ENCODE measurements at places on chromosomes 2 and 18.

DNA sequence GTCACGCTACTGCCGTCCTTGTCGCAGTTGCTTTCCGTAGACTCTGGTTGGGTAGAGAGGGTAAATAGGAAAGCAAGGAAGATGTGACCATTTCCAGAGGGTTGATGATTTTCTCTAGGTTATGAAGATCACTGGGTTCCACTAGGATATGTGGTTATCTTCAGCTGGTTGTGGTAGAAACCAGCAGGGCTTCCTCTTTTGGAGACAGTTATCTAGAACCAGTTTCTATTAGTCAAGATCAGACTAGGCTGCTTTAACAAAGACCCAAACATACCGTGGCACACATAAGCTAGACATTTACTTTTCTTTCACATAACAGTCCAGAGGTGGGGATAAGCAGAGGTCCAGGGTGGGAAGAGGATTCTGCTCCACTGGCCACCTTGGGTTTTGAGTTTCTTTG lies 59.6 kb downstream of the FASTKD2 start:
- H3K4me1 ChIP-seq: no peaks in the 10 kb centered on the region
- DNase-seq: no peak
- no peaks in the 10 kb centered on the region for H3K36me3 ChIP-seq
- H3K27ac ChIP-seq: no peak overlapping the region
- H3K4me3 ChIP-seq: no peak overlapping the region
- H3K27me3 ChIP-seq: no peaks in the 10 kb centered on the region

DNA sequence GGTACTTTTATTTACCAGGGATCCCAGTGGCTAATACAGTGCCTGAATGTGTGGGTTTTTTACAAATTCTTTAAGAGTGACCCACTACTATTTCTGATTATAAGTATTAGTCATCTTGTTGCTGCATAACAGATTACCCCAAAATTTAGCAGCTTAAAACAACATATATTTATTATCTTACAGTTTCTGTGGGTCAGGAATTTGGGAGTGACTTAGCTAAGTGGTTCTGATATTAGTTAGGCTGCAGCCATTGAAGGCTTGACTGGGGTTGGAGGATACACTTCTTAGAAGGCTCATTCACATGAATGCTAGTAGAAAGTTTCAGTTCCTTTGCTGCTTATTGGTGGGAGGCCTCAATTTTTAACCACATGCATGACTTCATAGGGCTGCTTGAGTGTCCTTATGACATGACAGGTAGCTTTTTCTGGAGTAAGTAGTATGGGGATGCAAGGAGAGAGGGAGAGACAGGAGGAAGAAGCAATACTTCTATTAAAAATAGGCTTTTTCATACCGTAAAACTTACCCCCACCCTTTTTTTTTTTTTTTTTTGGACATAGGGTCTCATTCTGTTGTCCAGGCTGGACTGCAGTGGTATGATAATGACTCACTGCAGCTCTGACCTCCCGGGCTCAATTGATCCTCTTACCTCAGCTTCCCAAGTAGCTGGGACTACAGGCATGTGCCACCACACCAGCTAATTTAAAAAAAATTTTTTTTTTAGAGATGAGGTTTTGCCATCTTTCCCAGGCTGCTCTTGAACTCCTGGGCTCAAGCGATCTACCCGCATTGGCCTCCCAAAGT lies 13.3 kb upstream of the POLE4 start:
- DNase-seq: no peak
- no peak overlapping the region for H3K4me3 ChIP-seq
- no peaks in the 10 kb centered on the region for H3K36me3 ChIP-seq
- H3K27me3 ChIP-seq: no peaks in the 10 kb centered on the region
- H3K27ac ChIP-seq: no peak overlapping the region

DNA sequence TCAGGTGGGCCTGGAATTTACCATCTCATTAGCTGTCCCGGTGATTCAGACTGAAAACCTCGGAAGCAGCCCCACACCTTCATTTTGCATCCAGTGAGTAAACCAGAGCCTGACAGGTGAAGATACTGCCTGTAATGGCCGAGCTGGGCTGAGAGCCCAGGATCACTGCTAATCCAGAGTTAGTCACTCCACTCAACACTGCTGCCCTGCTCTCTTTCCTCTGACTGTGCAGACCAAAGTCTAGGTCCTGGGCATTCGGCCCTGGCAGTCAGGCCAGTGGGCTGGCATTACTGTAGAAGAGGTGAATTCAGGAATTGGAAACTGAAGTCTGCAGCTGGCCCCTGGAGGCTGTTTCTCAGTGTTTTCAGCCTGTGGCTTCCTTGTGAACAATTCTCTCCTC lies 44.3 kb downstream of the TMEM17 start:
- no peak overlapping the region for H3K4me3 ChIP-seq
- peaks cover 39% of the 10 kb centered on the region for H3K4me1 ChIP-seq
- peak; percentile 49 for DNase-seq
- H3K36me3 ChIP-seq: no peaks in the 10 kb centered on the region

DNA sequence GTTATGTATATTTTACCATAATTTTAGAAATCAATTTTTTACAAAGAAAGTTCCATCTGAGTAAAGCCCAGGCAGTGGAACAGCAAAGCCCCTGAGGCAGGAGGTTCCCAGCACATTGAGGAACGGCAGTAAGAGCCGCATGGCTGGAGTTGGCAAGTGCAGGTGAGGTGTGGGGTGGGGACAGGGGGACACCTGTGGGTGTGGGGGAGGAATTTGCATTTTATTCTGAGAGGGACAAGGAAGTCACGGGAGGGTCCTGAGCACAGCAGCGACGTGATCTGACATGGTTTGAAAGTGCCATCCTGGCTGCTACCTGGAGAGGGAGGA lies 16.1 kb upstream of the ADI1 start:
- no peaks in the 10 kb centered on the region for H3K27me3 ChIP-seq
- no peak for DNase-seq
- no peak overlapping the region for H3K4me3 ChIP-seq

DNA sequence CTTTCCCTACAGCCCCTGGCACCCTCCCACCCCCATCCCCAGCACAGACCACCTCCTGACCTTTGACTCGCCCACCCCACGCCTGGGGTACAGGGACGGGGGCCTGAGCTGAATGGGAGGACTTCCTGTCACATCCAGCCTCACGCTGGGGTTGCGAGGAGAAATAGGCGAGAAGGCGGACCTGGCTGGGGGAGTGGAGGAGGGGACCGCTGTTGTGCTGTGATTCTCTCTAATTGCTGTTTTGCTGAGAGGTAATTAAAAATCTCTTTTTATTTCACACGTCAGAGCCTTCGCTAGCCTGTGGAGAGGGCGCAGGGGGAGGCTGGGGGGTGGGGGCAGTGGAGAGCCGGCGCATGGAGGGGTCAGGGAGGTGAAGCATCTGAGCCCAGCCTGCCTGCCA lies 9.7 kb upstream of the ECEL1 start:
- peaks cover 28% of the 10 kb centered on the region for H3K27me3 ChIP-seq
- H3K27ac ChIP-seq: no peak overlapping the region
- H3K4me3 ChIP-seq: no peak overlapping the region
- DNase-seq: no peak
- no peaks in the 10 kb centered on the region for H3K36me3 ChIP-seq
- H3K4me1 ChIP-seq: peaks cover 5% of the 10 kb centered on the region

GRCh38 chr2:119859528-119859927 lies 99.8 kb downstream of the PTPN4 start:
- no peaks in the 10 kb centered on the region for H3K27me3 ChIP-seq
- no peak overlapping the region for H3K27ac ChIP-seq
- H3K4me1 ChIP-seq: no peaks in the 10 kb centered on the region
- no peaks in the 10 kb centered on the region for H3K36me3 ChIP-seq
- DNase-seq: no peak

DNA sequence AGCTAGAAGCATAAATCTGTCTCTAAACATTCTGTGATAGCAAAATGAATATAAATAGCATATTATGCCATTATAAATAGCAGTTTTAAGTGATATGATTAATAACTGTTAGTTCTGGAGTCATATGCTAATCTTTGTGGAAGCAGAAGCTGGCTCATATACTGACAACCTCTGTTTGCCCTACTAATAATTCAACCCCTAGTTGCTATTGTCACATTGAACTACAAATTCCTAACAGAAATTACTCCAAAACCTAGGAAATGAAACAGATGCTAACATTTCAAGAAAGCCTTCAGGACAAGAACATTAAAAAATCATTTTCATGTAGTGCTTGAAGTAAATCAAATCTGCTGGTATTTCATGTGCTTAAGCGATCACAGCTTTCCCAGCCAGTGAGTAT lies 28.2 kb downstream of the CALCRL start:
- H3K27ac ChIP-seq: no peak overlapping the region
- no peaks in the 10 kb centered on the region for H3K4me1 ChIP-seq
- H3K27me3 ChIP-seq: no peaks in the 10 kb centered on the region
- no peak for DNase-seq
- H3K4me3 ChIP-seq: no peak overlapping the region
- H3K36me3 ChIP-seq: no peaks in the 10 kb centered on the region

GRCh38 chr2:66853585-66853984 lies 418.7 kb downstream of the MEIS1 start:
- peak; percentile 46 for DNase-seq
- peaks cover 4% of the 10 kb centered on the region for H3K4me1 ChIP-seq
- H3K36me3 ChIP-seq: no peaks in the 10 kb centered on the region
- H3K27ac ChIP-seq: no peak overlapping the region

- H3K4me1 ChIP-seq: no peaks in the 10 kb centered on the region
- DNase-seq: no peak
- H3K4me3 ChIP-seq: no peak overlapping the region
- no peaks in the 10 kb centered on the region for H3K36me3 ChIP-seq
Measured at GRCh38 chr2:142997231-142997630, 119.8 kb downstream of the KYNU start.

GRCh38 chr2:112829101-112829960 lies 7.2 kb downstream of the IL1B start:
- no peak overlapping the region for H3K4me3 ChIP-seq
- H3K27me3 ChIP-seq: no peaks in the 10 kb centered on the region
- H3K4me1 ChIP-seq: peaks cover 4% of the 10 kb centered on the region
- no peak for DNase-seq
- no peaks in the 10 kb centered on the region for H3K36me3 ChIP-seq

- H3K27me3 ChIP-seq: no peaks in the 10 kb centered on the region
- no peaks in the 10 kb centered on the region for H3K36me3 ChIP-seq
- no peak overlapping the region for H3K27ac ChIP-seq
Measured at GRCh38 chr2:150375333-150375732, 112.1 kb downstream of the RND3 start.

- DNase-seq: no peak
- H3K36me3 ChIP-seq: no peaks in the 10 kb centered on the region
- H3K27ac ChIP-seq: no peak overlapping the region
- H3K4me1 ChIP-seq: no peaks in the 10 kb centered on the region
- H3K27me3 ChIP-seq: no peaks in the 10 kb centered on the region
Measured at GRCh38 chr18:50388988-50389387, 14.1 kb downstream of the SKA1 start.

DNA sequence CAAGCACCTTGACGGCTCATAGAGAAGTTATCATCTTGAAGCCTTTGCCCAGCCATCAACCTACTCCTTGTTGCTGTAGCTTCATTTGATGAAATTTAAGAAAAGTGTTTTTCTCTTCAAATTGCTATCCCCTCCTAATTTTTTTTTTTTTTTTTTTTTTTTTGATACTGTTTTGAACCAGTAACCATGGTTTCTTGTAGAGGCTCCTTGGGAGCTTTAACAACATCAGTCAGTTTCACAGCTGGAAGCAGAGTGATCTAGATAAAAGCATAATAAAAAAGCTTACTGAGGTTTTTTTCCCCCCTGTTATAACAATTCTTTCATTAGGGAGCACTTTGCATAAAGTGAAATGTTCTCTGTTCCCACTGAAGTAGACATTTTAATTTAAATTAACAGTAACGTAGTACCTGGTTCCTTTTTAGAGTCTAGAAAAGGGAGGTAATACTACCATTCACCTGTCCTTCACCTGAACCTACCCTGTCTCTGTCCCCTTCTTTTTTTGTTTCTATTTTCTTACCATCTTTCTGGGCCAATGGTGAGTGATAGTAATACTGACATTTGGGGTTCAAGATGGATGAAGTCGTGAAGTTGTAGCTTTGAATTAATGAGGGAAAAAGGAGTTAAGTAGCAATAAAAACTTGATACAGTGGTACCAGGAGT lies 101.5 kb downstream of the NCOA1 start:
- H3K27me3 ChIP-seq: no peaks in the 10 kb centered on the region
- H3K4me3 ChIP-seq: no peak overlapping the region
- no peak overlapping the region for H3K27ac ChIP-seq
- peak; percentile 11 for DNase-seq

DNA sequence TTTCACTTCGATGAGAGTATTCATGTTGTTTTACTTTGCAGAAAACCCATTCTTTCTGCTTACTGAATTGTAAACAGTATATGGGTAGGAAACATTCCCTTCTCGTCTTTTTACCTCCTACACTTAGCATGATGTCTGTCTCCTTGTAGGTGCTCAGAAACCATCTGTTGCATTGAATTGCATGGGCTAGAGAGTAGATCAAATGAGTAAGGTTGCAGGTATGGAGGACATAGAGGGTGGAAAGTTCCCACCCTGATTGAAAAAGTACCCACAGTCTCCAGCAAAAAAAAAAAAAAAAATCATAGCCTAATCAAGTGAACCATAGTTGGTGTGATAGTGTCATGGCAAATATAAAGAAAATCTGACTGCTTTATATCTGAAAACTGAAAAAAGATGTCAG lies 1.7 kb downstream of the CYTIP start:
- H3K4me3 ChIP-seq: no peak overlapping the region
- H3K36me3 ChIP-seq: no peaks in the 10 kb centered on the region
- no peaks in the 10 kb centered on the region for H3K27me3 ChIP-seq
- peaks cover 10% of the 10 kb centered on the region for H3K4me1 ChIP-seq
- DNase-seq: no peak

- no peak overlapping the region for H3K27ac ChIP-seq
- H3K27me3 ChIP-seq: peaks cover 7% of the 10 kb centered on the region
- H3K4me3 ChIP-seq: no peak overlapping the region
- peaks cover 36% of the 10 kb centered on the region for H3K4me1 ChIP-seq
- no peak for DNase-seq
- no peaks in the 10 kb centered on the region for H3K36me3 ChIP-seq
Measured at GRCh38 chr2:1588978-1589621, 155.2 kb downstream of the PXDN start.

GRCh38 chr2:226073496-226074160 lies 674.1 kb downstream of the NYAP2 start:
- H3K27ac ChIP-seq: no peak overlapping the region
- H3K4me3 ChIP-seq: no peak overlapping the region
- H3K27me3 ChIP-seq: no peaks in the 10 kb centered on the region
- no peaks in the 10 kb centered on the region for H3K4me1 ChIP-seq
- no peak for DNase-seq
- no peaks in the 10 kb centered on the region for H3K36me3 ChIP-seq

DNA sequence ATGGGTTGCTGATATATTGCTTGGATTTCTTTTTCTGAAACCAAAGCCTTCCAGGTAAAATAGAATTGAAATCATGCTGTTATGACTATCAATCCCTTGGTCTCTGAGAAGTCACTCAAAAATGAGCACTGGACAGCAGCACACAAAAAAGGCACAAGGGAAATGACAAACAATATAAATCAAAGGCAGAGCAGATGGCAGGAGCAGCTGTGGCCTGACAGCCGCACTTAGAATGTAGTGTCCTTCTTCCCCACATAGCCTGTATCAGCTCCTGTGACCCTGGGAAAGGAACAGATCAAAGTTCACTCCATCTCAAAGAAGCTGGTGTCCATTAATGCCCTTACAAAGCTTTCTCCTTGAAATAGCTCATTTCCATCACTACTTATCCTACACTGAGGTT lies 326.7 kb downstream of the SUCLG1 start:
- no peak overlapping the region for H3K27ac ChIP-seq
- no peak overlapping the region for H3K4me3 ChIP-seq
- H3K4me1 ChIP-seq: no peaks in the 10 kb centered on the region
- no peaks in the 10 kb centered on the region for H3K27me3 ChIP-seq
- peak; percentile 20 for DNase-seq

All from muscle of leg (tissue), 16 donors.